ENCODE measurements at places on chromosomes 16 and 17.

DNA sequence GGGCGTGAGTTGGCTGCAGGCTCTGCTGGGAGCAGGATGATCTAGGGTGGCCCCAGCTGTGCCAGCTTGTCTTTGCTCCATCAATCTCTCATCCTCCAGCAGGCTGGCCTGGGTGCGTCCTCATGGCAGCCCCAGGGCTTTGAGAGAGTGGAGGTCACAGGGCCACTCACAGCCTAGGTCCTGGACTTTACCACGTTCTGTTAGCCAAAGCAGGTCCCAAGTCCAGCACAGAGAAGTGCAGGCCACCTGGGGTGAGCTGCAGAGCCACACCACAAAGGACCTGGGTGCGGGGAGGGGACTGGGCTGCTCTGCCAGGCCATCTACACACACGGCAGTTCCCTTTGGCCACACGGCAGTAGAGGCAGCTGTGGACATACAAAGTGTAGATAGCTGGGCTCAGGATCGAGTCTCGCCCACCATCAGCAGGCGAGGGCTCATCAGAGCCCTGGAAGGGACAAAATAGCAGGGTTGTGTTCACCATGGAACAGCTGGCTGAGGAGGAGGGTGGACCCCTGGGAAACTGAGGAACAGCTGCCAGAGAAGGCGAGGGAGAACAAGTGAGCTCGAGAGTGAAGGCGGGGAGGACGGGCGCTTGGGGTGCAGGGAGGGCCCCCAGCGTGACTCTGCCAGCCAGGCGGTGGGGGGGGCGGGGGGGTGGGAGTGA lies 30.0 kb downstream of the SREBF1 start:
- DNase-seq: no peak

GRCh38 chr16:58317608-58318152 lies 22.9 kb upstream of the PRSS54 start:
- DNase-seq: no peak

GRCh38 chr17:76635659-76636360 lies 7.7 kb downstream of the ST6GALNAC1 start:
- DNase-seq: no peak

DNA sequence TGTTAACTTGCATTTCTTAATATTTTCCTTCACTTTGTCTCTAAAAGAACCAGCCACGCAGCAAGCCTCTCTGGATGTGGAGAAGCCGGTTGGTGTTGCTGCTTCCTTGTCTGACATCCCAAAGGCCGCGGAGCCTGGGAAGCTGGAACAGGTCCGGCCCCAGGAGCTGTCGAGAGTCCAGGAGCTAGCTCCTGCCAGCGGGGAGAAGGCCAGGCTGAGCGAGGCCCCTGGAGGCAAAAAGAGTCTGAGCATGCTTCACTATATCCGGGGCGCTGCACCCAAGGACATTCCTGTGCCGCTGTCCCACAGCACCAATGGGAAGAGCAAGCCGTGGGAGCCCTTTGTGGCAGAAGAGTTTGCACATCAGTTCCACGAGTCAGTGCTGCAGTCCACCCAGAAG lies 22.8 kb downstream of the GINS2 start:
- DNase-seq: no peak

GRCh38 chr17:82531431-82531881 lies 11.9 kb downstream of the FOXK2 start:
- DNase-seq: no peak

- DNase-seq: no peak
Measured at GRCh38 chr16:86406056-86406455, 104.3 kb upstream of the FOXF1 start.
